ENCODE measurements at places on chromosomes 3 and 15.

DNA sequence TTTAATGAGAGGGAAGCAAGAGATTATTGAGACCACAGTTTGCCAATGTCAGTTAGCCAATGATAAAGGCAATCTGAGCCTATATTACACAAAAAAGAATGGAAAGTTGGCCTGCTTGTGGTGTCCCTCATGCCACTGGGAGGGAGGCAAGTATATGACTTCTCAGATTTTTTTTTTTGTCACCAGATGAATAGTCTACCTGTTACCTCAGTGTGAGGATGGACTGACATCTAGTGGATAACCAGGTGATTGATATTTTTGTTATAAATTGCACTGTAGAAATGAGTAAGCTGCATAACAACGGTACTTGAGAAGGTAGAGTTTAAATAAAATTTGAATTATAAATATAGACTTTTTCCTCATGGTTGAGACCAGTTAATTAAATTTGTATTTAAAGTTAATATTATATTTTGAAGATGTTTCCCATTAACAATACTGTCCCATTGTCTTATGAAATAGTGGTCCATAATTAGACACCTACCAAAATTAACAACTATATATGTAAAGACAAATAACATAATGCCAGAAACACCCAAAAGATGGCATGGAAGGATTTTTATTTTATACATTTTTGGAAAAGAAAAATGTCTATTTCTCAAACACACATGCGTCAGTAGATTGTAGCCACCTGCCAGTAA is 237.8 kb upstream of the GADL1 start:
- no peak for DNase-seq

DNA sequence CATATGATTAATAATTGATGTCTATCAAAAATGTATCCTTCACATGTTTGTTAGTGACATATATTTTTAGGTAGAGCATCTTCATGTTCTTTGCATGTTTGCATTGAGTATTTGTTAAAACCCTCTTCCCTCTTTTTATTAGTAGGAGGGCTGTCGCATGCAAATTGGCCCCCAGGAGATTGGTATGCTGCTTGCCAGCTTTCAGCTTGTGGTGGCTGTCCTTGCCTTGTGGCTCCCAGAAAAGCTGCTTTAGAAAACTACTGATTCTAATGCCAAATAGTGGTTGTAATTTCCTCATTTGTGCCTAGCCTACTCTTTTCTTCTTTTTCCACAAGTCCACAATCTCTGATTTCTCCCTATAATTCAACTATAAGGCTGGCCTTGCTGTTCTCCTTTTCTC is 886.8 kb downstream of the VGLL3 start:
- no peak for DNase-seq

- no peak for DNase-seq
Measured at GRCh38 chr3:172107403-172107802, 68.0 kb downstream of the FNDC3B start.

- no peak for DNase-seq
Measured at GRCh38 chr3:121661376-121661775, 673 bp upstream of the HCLS1 start.

DNA sequence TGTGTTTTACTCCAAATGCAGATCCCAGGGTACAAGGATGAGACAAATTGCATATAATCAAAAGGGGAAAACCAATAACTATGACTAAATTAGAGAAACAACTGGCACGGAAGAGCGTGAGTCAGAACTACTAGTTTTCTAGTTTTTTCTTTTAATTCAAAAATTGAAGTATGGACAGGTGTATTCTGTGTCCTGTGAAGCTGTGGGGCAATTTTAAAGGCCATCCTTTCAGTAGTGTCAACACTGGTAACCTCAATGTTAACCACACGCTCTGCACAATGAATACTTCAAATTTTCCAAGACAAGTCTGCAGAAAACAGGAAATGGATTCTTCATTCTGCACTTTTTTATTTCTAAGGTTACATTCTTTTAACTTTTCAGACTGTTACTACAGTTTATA is 32.5 kb upstream of the GOLGA8A start:
- no peak for DNase-seq

DNA sequence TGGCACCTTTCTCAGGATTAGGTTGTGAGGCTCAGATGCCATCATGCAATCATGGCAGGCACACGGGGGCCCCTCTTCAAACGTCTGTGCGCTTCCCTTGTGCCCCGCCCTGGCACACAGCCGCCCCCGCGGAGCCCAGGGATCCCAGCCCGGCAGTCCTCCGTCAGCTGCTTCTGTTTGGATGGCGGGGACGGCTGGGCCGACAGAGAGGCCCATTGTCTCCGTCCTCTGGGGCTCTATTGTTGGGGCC is 849 bp upstream of the HDAC11 start:
- DNase-seq: no peak

- DNase-seq: no peak
Measured at GRCh38 chr3:179801263-179801662, 148.4 kb downstream of the USP13 start.

- no peak for DNase-seq
Measured at GRCh38 chr15:62734706-62735105, 307.8 kb upstream of the TPM1 start.

DNA sequence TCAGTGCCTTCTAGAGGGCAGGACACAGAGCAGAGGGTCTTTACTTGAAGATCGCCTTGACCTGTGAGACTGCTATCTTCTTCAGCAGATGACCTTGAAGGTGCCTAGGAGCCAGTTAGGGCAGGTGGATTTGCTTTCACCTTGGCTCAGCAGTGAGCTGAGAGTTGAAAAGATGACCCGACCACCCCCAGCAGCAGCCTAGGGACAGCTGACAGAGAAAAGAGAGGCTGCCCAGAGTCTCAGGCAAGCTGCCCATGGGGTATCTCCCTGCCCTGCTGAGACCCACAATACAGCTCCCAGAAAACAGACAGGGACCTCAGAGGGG is 453 bp upstream of the LTF start:
- no peak for DNase-seq

DNA sequence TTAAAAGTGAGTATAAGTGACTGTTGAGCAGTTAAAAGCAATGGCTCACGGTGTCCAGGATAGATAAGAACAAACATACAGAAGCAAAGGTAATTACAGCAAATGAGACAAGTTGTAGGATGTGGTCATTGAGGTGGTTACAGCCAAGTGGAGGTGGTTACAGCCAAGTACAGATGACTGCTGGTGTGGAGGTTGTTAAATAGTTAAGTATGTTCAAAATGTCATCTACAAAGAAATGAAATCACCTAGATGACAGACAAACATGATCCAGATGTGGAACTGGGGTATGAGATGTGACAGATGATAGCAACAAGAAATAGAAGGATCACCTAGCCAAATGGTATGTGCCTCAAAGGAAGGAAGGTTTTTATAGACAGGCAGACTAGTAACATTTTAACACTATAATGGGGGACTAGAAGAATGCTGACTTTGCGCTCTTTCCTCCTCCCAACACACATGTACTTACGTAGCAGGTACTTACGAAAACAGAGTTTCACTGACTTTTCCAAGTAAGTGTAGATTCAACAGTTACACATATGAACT is 6.8 kb upstream of the ANKRD28 start:
- DNase-seq: no peak

GRCh38 chr3:160919942-160920341 is 163.9 kb downstream of the PPM1L start:
- no peak for DNase-seq

- DNase-seq: peak; percentile 19
Measured at GRCh38 chr15:70559265-70560239, 203.8 kb downstream of the UACA start.

DNA sequence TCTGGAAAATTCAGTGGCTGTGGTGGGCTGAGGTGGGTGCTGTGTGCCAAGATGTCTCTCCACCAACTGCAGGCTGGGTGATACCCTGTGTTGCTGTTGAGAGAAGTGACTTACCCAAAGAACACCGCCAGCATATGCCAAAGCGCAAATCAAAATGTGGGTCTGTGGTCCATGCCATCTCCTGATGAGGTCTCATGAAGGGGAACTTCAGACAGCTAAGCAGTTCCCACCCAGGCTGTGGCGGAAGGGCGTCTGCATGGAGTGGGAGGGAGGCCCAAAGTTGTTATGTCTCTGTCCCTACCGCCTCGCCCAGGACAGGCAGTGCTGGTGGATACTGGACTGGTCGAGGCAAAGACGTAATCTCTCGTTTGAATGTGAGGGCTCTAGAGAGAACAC is 70.9 kb upstream of the PLXNA1 start:
- no peak for DNase-seq

DNA sequence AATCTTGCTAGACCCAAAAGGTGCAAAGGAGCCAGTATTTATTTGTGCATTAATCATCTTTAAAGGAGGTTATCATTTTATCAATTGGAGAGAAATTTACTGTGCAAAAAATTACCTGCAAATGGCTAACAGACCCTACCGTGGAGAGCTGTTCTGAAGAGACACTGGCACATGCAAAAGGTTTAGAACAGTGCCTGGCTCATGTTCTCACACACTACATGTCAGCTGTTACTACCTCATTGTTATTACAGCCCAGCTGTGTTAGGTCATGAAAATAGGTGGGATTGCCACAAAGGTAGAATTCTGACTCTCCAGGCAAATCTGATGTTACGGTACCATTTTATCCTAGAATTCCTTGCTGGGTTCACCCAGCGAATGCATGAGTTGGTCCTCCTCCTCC is 137.3 kb downstream of the SNRK start:
- DNase-seq: no peak

DNA sequence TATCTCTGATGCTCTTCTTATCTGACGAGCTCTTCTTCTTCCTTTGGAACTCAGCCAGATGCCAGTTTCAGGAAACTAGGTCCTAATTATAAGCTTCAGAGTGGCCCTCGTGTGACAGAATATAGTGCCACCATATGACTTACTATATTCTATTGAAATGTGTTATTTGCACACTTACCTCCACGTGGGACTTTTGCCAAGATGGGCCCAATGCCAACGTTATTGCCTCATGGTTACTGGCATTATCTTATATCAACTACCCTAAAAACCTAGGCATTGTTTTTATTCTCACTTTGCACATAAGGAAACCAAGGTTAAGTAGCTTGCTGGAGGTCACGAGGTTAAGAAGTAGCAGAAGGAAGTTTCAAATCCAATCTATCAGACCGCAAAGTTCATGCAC is 71.3 kb upstream of the SLCO3A1 start:
- no peak for DNase-seq

DNA sequence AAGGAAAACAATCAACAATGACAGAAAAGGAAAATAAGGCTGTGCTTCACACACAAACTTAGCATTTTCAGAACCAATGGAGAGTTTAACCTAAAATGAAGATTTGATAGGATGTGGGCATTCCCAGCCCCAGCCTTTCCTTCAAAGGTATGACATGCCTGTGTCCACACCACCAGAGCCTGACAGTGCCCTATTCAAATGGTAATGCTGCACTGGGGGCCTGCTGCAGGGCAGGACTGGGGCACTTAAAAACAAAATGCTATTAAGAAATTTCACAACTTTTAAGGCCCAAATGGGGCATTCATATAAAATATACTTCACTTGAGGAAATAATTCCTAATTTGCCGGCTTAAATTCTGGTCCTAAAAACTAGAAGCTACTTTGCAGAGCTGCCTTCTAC is 30.9 kb upstream of the TKT start:
- DNase-seq: no peak

GRCh38 chr15:51924156-51925068 is 47.2 kb downstream of the LEO1 start:
- DNase-seq: no peak

DNA sequence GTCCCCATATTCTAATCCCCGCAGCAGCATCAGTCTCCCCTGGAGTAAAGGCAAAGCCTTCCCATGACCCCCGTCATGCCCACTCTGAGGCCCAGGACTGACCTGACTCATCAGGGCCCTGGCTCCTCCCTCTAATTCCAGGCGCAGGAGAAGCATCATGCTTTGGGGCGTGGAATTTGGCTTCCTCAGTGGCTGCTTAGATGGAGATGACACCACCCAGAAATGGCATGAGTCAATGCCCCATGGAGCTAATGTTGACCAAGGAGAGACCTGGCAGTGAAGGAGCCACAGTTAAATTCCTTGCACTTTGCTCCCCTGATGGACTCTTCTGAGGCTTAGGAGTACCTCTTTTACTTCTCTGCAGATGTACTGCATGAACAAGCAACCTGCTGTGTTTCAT is 204.2 kb upstream of the PROK2 start:
- no peak for DNase-seq

DNA sequence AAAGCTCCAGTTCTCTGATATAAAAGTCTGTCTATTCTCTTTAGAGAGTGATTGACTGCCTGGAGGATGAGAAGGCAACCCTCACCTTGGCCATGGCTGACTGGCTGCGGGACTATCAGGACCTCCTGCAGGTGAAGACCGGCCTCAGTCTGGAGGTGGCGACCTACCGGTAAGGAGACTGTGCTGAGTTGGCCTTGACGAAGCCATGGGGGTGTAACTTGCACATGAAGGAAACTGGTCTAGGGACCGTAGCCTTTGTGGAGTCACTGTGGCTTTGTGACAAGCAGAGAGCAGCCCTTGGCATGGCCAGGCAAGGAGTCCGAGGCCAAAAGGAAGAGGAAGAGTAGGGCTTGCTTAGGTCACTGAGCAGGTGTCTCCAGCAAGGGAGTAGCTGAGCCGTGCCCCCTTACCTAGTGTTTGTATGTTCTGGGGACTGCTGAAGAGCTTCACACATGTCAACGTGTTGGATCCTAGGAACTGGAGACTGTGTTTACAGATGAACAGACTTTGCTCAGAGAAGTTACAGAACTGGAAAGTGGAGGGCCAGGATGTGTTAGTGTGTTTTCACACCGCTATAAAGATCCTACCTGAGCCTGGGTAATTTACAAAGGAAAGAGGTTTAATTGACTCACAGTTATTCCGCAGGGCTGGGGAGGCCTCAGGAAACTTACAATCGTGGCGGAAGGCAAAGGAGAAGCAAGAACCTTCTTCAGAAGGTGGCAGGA is 8.8 kb downstream of the SYNM start:
- DNase-seq: no peak

DNA sequence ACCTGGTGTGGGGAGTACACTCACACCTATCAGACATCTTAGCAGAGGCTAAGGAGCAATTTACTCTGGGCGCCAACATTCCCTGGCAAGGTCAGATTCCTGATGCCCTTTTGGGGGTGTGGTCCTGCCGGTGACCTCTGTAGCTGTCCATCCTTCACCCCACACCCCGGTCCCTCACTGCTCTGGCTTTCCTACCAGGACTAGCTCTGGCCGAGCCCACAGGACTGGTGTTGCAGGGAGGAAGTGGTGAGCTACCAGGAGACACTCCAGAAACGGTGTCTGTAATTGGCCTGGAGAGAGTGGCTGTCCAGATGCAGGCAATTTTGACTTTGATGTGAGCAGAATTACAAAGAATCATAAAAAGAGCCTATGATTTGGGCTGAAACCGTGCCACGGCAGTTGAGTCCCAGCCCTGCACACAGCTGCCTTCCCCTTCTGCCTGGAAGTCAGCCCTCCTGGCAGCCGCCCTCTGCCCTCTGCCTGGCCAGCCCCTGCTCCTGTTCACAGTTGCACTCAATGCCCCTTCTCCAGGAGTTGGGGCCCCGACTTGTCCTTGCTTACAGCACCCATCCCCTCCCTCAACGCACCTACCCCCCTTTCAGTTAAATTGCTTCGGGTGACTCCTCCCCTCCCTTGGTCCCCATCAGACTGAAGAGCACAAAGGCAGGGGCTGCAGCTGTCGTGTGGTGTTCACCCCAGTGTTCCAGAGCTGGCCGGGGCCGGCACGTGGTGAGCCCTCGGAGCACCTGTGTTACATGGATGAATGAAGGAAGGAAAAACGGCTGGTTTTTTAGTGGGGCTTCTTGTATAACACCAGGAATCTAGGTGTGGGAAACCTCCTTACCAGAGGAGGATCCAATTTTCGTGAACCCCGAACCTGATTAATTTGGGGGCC is 80.2 kb upstream of the TPM1 start:
- DNase-seq: no peak

GRCh38 chr3:170467007-170467406 is 48.3 kb downstream of the CLDN11 start:
- peak; percentile 64 for DNase-seq

- no peak for DNase-seq
Measured at GRCh38 chr3:132432639-132433038, 15.3 kb downstream of the DNAJC13 start.
